Uterus (tissue), 4 donors: ENCODE measurements at places on chromosomes 2 and 18.

DNA sequence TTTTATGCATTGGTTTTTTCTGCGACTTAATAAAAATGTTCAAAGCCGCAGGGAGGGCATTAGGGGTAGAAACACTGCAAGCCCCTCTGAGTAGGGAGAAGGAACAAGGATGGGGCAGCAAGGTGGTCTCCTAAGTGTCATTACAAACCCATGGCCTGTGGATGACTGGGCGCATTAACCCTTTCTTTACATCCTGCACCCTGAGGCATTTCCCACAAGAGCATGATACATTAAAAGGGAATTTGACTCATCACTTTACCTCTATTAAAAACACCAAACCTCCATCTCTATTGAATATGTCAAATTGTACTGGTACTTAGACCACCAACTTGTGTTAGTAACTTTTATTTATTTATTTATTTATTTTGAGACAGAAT is 112.5 kb downstream of the VIT start:
- H3K27ac ChIP-seq = no peak overlapping the region
- no peaks in the 10 kb centered on the region for H3K4me1 ChIP-seq
- H3K4me3 ChIP-seq = no peak overlapping the region
- H3K27me3 ChIP-seq = no peaks in the 10 kb centered on the region
- H3K36me3 ChIP-seq = no peaks in the 10 kb centered on the region

DNA sequence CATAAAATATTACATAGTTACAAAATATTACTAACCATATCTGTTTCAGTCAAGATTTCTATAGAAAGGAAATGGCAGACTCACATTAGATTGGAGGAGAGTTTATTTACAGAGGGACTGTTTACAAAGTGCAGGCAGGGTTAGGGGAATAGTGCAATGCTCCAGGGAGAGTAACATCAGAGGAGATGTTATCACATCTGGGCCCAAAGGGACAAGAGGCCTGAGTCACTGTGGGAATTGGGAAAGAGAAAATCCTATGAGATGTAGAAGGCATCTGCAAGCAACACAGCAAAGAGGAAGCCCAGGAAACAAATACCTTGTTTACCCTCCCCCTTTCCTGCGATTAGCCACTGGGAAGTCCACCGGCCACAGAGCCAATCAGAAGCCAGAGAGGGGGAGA is 227.3 kb upstream of the TANK start:
- H3K4me1 ChIP-seq = no peaks in the 10 kb centered on the region
- H3K27ac ChIP-seq = no peak overlapping the region
- no peaks in the 10 kb centered on the region for H3K36me3 ChIP-seq
- no peaks in the 10 kb centered on the region for H3K27me3 ChIP-seq

DNA sequence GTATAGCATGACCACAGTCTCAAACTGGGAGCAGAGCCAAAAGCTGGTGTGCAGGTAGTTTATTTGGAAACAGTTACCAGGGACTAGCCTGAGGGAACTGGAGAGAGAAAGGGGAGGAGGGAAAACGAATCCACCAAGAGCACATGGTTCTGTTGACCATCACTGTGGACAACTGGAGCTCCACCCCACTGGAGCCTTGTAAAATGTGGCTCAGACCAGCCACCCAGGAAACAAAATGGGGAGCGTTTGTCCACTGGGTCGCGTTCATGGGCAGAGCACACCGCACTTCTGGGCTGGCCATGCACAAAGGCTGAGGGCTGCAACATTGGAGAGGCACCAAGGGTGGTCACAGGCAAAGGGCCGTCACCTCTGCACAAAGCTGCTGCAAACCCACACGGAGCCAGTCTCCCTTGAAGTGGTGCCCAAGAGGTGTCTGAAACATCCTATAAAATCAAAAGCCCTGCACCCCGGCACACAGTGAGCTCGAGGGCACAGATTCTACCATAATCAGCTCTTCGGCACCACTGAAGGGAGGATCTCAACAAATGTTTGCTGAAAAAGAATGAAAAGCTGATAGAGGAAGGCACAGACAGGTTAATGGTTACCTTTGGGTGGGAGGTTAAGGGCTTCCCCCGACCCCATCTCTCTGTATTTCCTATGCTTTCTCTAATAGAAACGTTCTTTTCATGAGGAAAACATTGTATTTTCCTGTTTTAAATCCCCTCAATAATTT is 192.9 kb downstream of the INHBB start:
- H3K4me3 ChIP-seq = no peak overlapping the region
- H3K27ac ChIP-seq = no peak overlapping the region
- DNase-seq = no peak
- no peaks in the 10 kb centered on the region for H3K36me3 ChIP-seq

DNA sequence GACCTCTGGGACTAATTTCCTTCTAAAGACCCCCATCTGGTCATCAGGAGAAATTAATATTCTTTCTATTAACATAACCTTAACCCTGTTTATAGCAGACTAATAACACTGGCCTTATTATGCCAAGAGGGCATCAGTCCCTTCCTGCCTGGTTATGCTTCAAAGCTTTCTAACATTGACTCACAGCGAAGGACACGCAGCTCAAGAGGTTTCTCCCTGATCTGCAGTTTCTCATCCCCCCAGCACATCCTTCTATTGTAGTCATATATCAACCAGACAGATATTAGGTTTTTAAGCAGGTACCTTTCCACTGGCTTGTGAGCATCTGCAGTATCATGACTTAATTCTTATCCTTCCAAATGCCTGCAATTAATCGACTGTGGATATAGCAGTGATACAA is 100.0 kb upstream of the CXCR4 start:
- H3K27ac ChIP-seq = no peak overlapping the region
- H3K27me3 ChIP-seq = no peaks in the 10 kb centered on the region
- DNase-seq = no peak
- no peaks in the 10 kb centered on the region for H3K36me3 ChIP-seq
- H3K4me1 ChIP-seq = no peaks in the 10 kb centered on the region
- no peak overlapping the region for H3K4me3 ChIP-seq

- no peaks in the 10 kb centered on the region for H3K4me1 ChIP-seq
- no peaks in the 10 kb centered on the region for H3K27me3 ChIP-seq
- H3K4me3 ChIP-seq = no peak overlapping the region
- no peaks in the 10 kb centered on the region for H3K36me3 ChIP-seq
- no peak overlapping the region for H3K27ac ChIP-seq
Observed at GRCh38 chr18:23563377-23564043, 22.8 kb downstream of the NPC1 start.

DNA sequence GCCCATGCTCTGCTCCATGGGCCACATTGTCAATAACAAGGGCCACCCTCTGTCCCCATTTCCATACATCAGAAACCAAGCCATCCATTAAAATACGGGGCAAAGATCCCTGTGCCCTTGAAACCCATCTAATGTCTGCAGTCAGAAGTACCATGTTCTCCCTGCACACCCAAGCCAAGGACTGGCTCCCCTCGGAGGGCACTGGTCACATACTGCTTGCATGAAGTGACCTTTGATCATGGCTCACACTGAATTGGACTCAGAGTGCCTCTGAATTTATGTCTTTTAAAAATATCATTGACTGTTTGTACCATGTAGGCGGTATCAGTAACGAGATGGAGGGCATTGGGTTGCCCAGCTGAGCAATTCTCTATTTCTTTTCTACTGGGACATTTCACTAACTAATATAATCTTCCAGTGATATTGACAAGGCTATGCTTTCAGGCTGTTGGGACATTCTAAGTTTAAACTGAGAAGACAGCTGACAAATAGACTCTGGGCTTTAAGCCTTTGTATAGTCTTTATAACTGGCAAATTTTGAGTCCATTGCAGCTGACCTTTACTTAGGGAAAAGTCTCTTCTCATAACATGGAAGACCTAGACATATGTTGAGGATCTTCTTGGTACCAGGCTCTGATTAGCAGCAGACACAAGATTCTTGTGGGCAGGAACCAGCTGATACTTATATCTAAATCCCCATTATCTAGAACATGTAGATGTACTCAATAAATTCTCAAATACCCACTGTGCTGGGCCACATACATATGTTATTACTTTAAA is 214.3 kb downstream of the MYCN start:
- no peak for DNase-seq
- H3K4me1 ChIP-seq = no peaks in the 10 kb centered on the region
- H3K36me3 ChIP-seq = no peaks in the 10 kb centered on the region
- H3K27me3 ChIP-seq = no peaks in the 10 kb centered on the region
- no peak overlapping the region for H3K4me3 ChIP-seq
- no peak overlapping the region for H3K27ac ChIP-seq

DNA sequence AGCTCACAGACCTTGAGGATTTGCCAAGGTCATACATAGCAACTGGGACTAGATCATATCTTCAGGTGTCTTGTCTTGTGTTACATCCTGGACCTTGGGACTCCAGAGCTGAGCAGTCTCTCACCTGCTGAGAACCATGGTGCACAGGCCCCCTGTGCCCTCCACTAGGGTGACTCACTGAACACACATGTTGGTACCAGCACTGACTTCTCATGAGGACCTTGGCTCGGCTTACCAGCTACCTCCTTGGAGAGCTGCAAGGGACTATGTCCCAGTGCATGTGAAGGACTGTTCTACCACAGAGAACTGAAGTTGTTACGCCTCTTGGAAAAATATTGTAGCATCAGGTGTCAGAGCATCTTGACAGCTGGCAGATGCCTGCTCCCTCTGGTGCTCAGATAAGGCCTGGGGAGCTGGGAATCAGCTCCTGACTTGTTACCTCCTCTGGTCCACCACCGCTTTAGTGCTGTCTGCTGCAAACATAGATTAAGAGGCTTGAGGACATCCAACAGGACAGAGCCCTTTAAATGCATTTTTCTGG is 72.1 kb downstream of the WDSUB1 start:
- H3K4me1 ChIP-seq = no peaks in the 10 kb centered on the region
- no peak for DNase-seq
- no peaks in the 10 kb centered on the region for H3K36me3 ChIP-seq

DNA sequence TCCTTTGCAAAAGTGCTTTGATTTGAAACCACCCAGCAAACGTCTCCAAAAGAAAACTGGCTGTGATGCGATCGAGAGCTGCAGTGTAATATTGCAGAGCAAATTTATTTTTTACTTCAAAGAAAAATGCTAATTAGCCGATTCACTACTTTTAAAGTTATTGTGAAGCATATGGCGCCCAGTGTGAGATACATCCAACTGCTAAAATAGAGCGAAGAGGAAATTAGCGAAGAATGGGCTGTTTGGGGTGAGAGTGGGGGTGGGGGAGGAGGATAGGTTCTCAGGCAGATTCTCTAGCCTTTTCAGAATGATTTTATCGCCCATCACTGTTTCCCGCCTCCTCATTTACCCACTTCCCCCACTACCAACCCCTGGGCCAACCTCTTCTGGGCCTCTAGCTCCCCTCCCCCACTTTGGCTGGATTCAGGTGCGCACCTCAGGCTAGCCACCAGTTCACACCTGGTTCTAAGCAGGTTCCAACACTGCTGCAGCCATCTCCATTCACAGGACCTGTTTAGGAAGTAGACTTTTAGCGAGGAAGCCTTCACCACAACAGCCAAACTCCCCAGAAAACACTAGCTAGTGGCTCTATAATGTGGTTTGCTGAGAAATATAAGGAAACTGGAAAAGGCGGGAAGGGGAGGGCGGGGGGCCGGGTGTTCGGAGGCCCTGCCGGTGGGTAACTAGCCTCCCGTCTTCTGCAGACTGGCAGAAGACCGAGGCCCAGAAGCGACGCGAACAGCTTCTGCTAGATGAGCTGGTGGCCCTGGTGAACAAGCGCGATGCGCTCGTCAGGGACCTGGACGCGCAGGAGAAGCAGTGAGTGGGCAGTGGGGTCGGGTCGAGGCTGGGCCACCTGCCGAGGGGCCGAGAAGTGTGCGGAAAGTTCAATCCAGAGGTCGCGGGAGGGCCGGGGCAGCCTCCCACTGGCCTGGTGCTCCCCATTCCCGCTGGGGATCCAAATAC is 6.0 kb upstream of the OTX1 start:
- peaks cover 23% of the 10 kb centered on the region for H3K27me3 ChIP-seq
- no peak overlapping the region for H3K27ac ChIP-seq
- H3K36me3 ChIP-seq = no peaks in the 10 kb centered on the region
- H3K4me1 ChIP-seq = no peaks in the 10 kb centered on the region
- H3K4me3 ChIP-seq = no peak overlapping the region

DNA sequence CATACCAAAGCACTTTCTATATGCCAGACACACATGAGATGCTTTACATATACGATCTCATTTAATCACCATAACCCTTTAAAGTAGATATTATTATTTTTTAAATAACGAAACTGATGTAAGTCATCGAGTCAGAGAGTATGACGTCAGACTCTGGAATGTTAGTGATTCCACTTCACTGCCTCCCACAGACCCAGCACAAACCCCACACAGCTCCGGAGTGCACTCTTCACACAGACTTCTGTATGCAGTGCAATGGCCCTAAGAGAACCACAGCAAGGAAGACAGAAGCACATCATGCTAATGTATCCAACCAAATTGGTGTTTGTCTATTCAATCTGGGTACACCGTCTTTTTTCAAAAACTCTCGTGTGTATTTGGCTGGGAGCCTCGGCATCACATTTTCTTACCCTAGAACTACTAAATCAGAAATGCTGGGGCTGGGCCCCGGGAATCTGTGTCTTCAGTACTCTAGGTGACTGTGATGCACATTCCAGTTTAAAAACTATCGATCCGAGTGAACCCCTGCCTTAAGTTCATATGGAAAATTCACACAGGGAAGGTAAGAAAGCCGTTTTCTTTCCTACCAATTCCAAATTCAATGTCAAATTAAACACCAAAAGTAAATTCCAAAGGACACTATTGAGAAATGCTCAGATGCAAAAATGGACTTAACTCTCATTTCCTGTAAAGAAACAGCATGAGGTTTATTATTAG is 117.7 kb upstream of the ACVR1C start:
- no peaks in the 10 kb centered on the region for H3K36me3 ChIP-seq
- no peak for DNase-seq
- H3K4me3 ChIP-seq = no peak overlapping the region
- H3K27me3 ChIP-seq = no peaks in the 10 kb centered on the region

- H3K4me3 ChIP-seq = peak overlapping the region; percentile 34
- no peaks in the 10 kb centered on the region for H3K27me3 ChIP-seq
- H3K36me3 ChIP-seq = no peaks in the 10 kb centered on the region
- DNase-seq = no peak
- no peak overlapping the region for H3K27ac ChIP-seq
Observed at GRCh38 chr2:241804326-241805229, 4.4 kb upstream of the NEU4 start.

DNA sequence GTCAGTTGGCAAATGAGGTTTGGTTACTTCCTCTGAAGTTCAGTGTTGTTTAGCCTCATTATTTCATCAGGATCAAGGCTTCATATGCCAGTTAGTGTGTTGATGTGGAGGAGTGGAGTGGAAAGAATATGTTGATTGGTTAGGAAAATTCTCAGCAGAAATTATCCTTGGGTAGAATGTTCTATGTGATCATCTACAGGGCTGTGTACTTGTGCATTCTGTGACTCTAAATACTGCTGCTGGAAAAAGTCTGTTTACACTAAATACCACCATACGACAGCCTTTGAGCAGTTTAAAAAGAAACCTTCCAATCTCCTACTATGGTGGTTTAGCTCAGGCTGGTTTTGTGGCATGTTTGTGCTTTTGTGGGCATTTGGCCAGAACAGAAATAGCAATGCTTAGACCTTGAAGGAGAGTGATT is 25.8 kb downstream of the CAB39 start:
- H3K4me1 ChIP-seq = peaks cover 7% of the 10 kb centered on the region
- no peaks in the 10 kb centered on the region for H3K27me3 ChIP-seq
- DNase-seq = no peak
